ENCODE measurements at places on chromosomes 16 and 17.

GRCh38 chr17:4708436-4708835 is 2.0 kb upstream of the ARRB2 start:
- no peak for DNase-seq

DNA sequence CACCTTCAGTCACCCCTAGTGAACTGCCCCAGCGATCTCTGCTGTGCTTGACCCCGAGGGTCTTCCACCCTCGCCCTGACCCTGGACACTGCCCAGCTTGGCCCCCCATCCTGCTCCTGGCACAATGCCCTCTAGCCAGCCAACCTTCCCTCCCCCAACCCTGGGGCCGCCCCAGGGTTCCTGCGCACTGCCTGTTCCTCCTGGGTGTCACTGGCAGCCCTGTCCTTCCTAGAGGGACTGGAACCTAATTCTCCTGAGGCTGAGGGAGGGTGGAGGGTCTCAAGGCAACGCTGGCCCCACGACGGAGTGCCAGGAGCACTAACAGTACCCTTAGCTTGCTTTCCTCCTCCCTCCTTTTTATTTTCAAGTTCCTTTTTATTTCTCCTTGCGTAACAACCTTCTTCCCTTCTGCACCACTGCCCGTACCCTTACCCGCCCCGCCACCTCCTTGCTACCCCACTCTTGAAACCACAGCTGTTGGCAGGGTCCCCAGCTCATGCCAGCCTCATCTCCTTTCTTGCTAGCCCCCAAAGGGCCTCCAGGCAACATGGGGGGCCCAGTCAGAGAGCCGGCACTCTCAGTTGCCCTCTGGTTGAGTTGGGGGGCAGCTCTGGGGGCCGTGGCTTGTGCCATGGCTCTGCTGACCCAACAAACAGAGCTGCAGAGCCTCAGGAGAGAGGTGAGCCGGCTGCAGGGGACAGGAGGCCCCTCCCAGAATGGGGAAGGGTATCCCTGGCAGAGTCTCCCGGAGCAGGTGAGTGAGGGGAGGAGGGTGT is at the start of gene TNFSF13:
Gene TNFSF13 (plus strand): TSS at position 207 of the 776 bp plus-strand sequence. CDS start 290 bp downstream, at position 497.
- DNase-seq = no peak

GRCh38 chr17:17843096-17843495 is 6.3 kb upstream of the SREBF1 start:
- DNase-seq = no peak

- no peak for DNase-seq
Observed at GRCh38 chr17:67227488-67227887, 17.5 kb downstream of the HELZ start.

GRCh38 chr16:49514073-49514980 is 140.7 kb downstream of the C16orf78 start:
- DNase-seq = no peak

GRCh38 chr17:49814781-49815529 is 26.5 kb downstream of the KAT7 start:
- no peak for DNase-seq

- no peak for DNase-seq
Observed at GRCh38 chr16:27761816-27762215, 211.9 kb downstream of the KATNIP start.

DNA sequence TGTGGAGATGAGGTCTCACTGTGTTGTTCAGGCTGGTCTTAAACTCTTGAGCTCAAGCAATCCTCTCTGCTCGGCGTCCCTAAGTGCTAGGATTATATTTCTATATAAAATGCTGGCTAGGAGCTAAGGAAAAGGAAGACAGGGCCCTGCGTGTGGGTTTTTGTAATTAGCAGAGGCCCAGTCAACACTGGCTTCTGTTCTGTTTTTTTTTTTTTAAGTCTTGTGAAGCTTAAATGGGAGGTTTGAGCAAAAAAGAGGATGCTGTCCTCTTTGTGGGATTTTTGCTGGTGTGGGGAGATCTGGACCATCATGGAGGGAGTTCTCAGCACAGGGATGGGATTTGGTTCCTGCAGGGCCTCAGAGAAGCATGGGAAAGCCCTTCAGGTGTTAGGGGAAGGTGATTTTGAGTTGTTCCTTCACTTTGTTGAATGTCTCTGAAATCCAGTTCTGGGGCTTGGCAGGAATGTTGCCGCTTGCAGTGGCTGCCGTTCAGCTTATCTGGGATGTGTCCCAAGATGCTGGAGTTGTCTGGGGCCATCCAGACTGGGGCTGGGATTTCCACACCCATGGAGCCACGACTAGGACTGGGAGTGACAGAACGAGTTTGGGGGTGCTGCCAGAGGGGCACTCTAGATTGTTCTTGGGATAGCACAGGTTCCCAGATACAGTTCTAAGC is 4.2 kb downstream of the PYCARD start:
- DNase-seq = no peak

GRCh38 chr16:86426063-86426642 is 84.2 kb upstream of the FOXF1 start:
- DNase-seq = no peak

GRCh38 chr17:64382061-64382583 is 8.5 kb downstream of the PECAM1 start:
- DNase-seq = no peak

- no peak for DNase-seq
Observed at GRCh38 chr16:66311306-66311705, 55.2 kb upstream of the CDH5 start.

- DNase-seq = no peak
Observed at GRCh38 chr16:89097392-89097772, 3.7 kb downstream of the ACSF3 start.

DNA sequence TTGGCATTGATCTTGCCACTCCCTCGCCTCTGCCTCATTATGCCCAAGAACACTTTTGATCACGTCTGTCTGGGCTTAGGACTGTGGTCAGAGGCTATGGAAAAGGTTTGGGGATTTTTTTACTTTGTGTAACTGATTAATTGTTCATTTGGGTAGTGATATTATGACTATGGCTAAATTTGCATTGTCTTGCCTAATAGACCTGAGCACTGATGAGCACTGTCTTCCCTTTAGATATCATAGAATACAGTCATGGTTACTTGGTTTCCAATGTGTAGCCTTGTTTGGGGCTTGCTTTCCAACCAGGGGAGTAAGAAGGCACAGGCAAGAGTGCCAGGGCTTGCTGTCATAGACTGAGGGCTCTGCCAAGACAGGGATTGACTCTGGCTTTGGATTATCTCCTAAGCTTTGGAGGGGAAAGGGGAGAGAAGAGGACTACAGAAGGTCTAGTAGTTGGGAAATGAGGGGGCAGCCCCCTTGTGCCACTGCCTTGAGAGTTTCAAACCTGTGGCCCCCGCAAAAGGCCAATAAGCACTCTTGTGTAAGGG is 13.7 kb downstream of the LIMD2 start:
- DNase-seq = no peak

- DNase-seq = no peak
Observed at GRCh38 chr17:52537421-52537820, 378.9 kb upstream of the CA10 start.

DNA sequence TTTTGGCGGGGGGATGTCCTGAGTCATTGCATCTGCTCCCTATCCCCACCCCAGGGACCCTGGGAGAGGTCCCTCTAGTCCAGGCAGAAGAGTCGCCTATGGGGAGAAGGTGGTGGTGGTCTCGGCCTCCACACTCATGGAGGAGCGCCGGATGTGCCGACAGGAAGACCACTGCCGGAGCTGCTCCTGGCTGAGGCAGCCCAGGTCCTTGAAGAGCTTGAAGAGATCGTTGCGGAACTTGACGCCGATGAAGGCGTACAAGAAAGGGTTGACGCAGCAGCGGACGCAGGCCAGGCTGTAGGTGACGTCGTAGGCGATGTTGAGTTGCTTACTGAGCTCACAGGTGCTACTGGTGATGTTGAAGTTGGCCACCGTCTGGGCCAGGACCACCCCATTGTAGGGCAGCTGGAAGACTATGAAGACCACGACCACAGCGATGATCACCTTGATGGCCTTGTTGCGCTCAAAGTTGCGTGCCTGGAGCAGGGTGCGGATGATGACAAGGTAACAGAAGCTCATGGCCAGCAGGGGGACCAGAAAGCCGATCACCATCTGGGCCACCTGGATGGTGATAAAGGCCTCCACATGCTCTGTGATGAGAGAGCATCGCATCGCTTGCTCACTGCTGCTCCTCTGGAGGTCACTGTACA is 10.5 kb downstream of the CCR7 start:
- DNase-seq = no peak

GRCh38 chr17:77354670-77355455 is 214.1 kb downstream of the SEC14L1 start:
- no peak for DNase-seq

- DNase-seq = no peak
Observed at GRCh38 chr17:57869617-57870282, 19.9 kb upstream of the MRPS23 start.

GRCh38 chr16:23206986-23207385 is 24.4 kb downstream of the SCNN1G start:
- no peak for DNase-seq

DNA sequence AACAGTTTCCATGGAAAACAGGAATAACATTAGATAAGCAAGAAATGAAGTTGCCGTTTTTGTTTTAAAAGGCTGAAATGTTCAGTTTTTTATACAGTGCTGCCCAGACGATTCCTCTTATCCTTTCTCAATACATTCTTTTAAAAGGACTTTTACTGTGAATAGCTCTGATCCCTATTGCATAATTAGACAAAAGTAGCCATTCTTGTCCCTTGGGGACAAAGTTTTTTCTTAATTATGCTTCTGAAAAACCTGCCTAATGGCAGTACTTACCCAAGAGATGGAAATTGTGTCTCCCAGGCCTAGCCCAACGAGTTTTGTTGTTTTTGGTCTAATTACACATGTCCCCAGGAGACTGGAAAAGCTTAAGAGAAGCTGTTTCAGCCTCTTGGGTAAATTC is 27.6 kb downstream of the NXPH3 start:
- DNase-seq = no peak

DNA sequence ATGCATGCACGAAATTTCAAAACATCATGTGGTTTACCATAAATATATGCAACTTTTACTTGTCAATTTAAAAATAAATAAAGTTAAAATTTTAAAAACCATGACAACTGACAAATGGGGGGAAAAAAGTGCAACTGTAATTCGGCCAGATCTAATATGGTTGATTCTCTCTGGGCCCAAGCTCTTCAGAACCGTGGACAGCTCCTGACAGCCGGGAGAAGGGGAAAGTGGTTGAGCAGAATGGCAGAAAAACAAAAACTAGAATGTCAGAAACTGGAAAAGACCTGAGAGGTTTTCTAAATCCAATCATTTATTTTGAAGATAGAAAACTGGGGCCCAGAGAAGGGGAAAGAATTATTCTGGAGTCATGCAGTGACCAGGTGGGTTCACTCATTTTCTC is 126.6 kb downstream of the TMEM132E start:
- DNase-seq = no peak

DNA sequence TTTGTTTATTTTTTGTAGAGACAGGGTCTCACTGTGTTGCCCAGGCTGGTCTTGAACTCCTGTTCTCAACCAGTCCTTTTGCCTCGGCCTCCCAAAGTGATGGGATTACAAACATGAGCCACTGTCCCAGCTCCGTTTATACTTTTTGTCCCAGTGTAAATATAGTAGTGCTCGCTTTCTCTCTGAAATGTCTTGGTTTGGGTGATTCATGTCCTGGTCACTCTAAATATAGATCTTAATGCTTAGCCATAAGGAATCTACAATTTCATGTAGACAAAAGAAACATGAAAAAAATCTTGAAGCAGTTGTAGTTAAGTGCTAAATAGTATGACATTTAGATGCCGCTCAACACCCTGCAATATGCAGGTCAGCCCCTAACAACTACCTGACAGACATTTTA is 126.9 kb downstream of the KATNIP start:
- no peak for DNase-seq

DNA sequence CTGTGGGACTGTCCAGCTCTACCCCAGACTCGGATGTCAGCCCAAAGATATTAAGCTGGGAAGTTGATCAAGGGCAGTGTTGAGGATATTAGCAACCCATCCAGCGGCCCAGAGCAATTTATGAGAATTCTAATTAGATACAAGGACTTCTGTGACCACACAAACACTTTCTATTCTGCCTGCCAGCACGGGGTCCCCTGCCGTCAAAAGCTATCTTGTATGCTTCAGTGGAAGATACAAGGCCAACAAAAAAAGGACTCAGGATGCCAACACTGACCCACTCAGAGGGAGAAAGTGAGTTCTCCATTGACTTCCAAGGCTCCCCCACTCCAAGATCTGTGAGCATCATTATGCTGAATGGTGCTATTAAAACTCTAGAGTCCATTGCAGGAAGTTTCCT is 390.7 kb downstream of the GRIN2A start:
- DNase-seq = no peak

DNA sequence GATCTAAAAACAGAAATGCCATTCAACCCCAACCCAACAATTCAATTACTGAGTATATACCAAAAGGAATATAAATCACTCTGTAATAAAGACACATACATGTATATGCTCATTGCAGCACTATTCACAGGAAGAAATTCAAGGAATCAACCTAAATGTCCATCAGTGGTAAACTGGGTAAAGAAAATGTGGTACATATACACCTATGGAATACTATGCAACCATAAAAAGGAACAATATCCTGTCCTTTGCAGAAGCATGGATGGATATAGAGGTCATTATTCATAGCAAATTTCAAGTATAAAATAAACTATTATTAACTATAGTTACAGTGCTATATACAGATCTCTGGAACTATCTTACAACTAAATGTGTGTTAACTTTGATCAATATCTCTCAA is 599.3 kb downstream of the CDH11 start:
- no peak for DNase-seq

DNA sequence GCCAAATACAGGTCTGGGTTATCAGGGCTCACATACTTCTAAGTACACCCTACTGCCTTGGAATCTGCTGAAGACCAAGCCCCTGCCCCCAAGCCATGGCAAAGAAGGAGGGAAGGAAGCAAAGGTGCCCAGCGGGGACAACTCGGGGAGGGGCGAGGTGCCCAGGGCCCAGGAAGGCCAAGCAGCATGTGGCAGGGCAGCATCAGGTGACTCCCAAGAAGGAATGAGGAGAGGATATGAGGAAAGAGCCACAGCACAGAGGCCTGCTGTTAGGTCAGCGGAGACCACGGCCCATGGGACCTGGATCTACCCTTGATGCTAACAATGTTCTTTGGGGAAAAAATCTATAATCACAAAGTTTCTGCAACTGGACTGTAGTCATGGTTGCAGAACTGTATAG is 142.6 kb upstream of the CRHR1 start:
- DNase-seq = no peak

- DNase-seq = no peak
Observed at GRCh38 chr17:73759324-73759723, 115.1 kb upstream of the SDK2 start.

DNA sequence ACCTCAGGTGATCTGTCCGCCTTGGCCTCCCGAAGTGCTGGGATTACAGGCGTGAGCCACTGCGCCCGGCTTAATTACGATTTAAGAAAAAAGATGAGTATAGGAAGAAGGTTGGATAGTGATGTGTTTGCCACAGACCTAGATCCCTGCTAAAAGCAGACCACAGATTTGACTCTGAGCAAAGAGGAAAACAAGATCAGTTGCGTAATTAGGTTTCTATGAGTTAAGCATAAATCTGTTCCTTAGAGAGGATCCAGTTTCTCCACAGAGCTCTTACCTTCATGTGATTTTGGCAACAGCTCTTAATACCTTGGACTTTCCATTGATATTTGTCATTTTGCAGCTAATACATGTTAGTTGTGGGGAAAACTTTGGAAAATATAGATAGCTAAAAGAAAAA is 31.1 kb downstream of the CDH1 start:
- no peak for DNase-seq

Measured in GM12864 (cell line).